Endodermal cell (in vitro differentiated cells): ENCODE measurements at places on chromosomes 6 and 20. TPM values are rescaled to one million over a fixed set of nuclear protein-coding genes. Genes with fewer than 3 reads are reported as not detected.

GRCh38 chr6:110491644-110492317 lies 15.4 kb upstream of the SLC22A16 start:
- H3K27me3 ChIP-seq, result no peaks in the 10 kb centered on the region
- no peaks in the 10 kb centered on the region for H3K36me3 ChIP-seq
- DNase-seq, result no peak
- no peak overlapping the region for H3K27ac ChIP-seq
- peak overlapping the region; percentile 31 for H3K4me3 ChIP-seq

DNA sequence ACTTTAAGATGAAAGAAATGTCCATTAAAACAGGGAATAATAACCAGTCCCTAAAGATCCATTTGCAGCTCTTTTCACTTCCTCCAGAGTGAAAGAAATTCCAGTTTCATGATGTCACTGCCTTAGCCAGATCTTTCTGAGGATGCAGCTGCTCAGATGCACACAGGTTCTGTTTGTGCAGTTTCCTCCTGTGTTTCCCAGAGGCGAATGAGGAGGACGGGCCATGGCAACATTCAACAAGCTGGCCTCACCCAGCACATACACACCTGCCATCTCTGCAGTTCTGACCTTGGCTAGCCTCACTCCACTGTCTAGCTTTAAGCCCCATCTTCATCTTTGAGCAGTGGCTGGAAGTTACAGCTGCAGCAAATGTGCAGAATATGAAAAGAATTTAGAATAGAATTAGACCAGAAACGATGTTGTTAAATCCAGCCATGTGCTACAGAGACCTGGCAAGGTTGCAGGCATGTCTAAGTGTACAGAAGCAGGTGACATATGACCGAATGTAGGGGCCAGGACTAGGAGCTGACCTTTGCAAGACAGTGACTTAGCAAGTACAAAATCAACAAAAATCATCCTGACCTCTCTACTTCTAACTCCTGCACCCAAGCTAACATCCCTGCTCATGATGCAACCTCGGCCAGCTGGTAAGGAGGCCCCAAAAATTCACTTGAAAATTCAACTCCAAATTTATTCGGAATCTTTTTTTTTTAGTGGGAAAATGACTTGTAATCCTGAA lies 35.0 kb downstream of the FAM50B start:
- no peaks in the 10 kb centered on the region for H3K27me3 ChIP-seq
- no peak overlapping the region for H3K27ac ChIP-seq
- no peak for DNase-seq
- H3K4me3 ChIP-seq, result no peak overlapping the region

DNA sequence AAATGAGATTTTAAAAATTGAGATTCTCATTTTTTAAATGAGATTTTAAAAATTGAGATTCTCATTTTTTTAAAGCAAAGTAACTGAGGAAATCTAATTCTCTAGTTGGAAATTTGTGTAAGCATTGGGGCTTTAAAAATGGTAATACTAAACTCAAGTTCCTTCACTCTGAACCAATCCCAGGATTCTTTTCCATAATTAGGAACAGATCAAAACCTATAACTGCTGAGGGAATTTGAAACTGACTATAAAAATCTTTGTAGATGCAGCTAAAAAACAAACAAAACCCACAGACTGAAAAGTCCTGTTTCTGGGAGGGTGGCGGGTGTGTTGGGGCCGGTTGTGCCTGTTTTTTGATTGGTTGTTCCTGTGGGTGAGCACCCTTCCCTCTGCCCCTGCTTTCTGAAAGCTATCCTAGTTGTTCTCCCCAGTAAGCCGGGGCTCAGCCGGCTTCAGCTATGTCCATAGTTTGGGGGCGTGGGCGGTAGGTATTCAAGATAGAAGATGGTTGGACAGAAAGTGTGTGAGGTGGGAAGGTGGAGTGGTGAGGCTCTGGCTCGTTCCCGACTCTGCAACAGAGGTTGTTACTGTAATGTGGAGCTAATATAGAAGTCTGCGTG lies 49.3 kb downstream of the GFRA4 start:
- no peaks in the 10 kb centered on the region for H3K4me1 ChIP-seq
- H3K27ac ChIP-seq, result no peak overlapping the region
- DNase-seq, result no peak

DNA sequence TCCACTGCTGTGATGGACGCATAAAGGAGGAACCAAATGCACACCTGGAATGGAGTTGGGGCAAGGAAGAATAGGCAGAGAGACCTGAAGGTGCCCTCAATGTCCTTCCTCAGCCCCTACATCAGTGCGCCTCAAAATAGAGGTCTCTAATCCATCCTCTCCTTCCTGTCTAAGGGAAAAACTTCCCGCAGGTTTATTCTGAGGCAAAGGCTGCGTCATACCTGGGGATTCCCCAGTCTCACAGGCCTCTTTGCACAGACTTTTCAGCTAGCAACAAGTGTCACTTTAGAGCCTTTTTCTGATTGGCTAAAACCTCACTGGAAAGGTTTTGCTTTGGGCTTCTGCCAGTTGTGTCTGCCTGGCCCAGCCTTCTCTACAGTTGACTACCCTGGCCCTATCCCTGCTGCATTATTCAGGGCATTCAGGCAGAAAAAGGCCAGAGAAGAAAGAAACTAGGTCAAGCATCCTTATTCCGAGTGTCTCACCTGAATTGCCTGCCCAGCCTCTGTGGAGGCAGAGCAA lies 1.8 kb upstream of the HLA-DQB1 start:
- H3K4me1 ChIP-seq, result no peaks in the 10 kb centered on the region
- no peaks in the 10 kb centered on the region for H3K27me3 ChIP-seq
- no peaks in the 10 kb centered on the region for H3K36me3 ChIP-seq
- DNase-seq, result peak; percentile 55
- no peak overlapping the region for H3K4me3 ChIP-seq

Gene IL17A
- not detected in 3 replicates for total RNA-seq

Gene WFDC2
- total RNA-seq, result 508 to 994 TPM (median 580 TPM) in 3 replicates

GRCh38 chr6:159754959-159755914 lies 6.6 kb upstream of the ACAT2 start:
- no peak for DNase-seq
- no peaks in the 10 kb centered on the region for H3K27me3 ChIP-seq
- H3K27ac ChIP-seq, result no peak overlapping the region
- peaks cover 8% of the 10 kb centered on the region for H3K4me1 ChIP-seq

GRCh38 chr6:140379919-140380318 lies 1005.5 kb upstream of the CITED2 start:
- no peaks in the 10 kb centered on the region for H3K36me3 ChIP-seq
- no peaks in the 10 kb centered on the region for H3K27me3 ChIP-seq
- no peak overlapping the region for H3K27ac ChIP-seq
- H3K4me3 ChIP-seq, result no peak overlapping the region
- no peak for DNase-seq
- H3K4me1 ChIP-seq, result no peaks in the 10 kb centered on the region

GRCh38 chr6:134517145-134517658 lies 199.3 kb upstream of the SGK1 start:
- no peaks in the 10 kb centered on the region for H3K4me1 ChIP-seq
- H3K27me3 ChIP-seq, result no peaks in the 10 kb centered on the region
- H3K36me3 ChIP-seq, result no peaks in the 10 kb centered on the region
- no peak overlapping the region for H3K27ac ChIP-seq
- no peak overlapping the region for H3K4me3 ChIP-seq
- peak; percentile 70 for DNase-seq

Gene CPXM1
- total RNA-seq, result 74.7 and 80.1 TPM in 2 replicates

- no peaks in the 10 kb centered on the region for H3K27me3 ChIP-seq
- DNase-seq, result no peak
- H3K4me3 ChIP-seq, result no peak overlapping the region
- no peak overlapping the region for H3K27ac ChIP-seq
- no peaks in the 10 kb centered on the region for H3K36me3 ChIP-seq
- peaks cover under 1% of the 10 kb centered on the region for H3K4me1 ChIP-seq
Observed at GRCh38 chr6:155528982-155529453, 73.4 kb upstream of the NOX3 start.

GRCh38 chr6:74256781-74257180 lies 560.8 kb downstream of the CD109 start:
- no peak overlapping the region for H3K27ac ChIP-seq
- DNase-seq, result no peak
- no peaks in the 10 kb centered on the region for H3K36me3 ChIP-seq
- no peak overlapping the region for H3K4me3 ChIP-seq
- H3K27me3 ChIP-seq, result no peaks in the 10 kb centered on the region

Gene JPH2
- total RNA-seq, result 1.0 to 1.9 TPM (median 1.0 TPM) in 3 replicates

DNA sequence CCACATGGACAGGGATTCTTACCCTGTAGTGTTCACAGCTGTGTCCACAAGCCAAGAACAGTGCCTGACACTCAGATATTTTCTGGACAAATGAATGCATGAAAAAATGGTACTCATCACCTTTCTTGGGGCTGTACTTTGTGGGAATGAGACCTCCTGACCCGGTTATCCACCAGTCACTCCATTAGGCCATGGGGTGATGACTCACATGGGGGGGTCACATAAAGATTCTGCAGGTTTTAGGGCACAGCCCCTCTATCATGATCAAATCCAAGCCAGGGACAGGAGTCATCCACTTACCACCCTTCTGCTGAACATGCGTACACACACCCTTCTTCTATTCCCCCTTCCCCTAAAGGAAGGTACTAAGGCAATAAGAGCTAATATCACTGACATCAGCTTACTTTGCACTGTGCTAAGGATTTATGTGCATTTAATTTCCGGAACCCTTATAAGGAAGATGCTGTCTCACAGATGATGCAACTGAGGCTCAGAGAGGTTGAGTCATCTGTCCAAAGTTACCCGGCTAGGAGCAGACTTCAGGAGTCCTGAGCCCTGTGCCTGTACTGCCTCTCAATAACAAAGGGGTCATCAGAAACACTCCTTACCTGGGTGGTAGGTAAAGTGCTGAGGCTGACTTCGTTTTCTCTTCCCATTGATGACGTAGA lies 107.8 kb downstream of the NFATC2 start:
- H3K36me3 ChIP-seq, result no peaks in the 10 kb centered on the region
- no peak overlapping the region for H3K27ac ChIP-seq
- no peak for DNase-seq
- H3K27me3 ChIP-seq, result no peaks in the 10 kb centered on the region

Gene SMIM8
- total RNA-seq, result 11.0 and 13.3 TPM in 2 replicates

Gene KCNS1
- total RNA-seq, result 0.18 to 0.34 TPM (median 0.28 TPM) in 3 replicates

DNA sequence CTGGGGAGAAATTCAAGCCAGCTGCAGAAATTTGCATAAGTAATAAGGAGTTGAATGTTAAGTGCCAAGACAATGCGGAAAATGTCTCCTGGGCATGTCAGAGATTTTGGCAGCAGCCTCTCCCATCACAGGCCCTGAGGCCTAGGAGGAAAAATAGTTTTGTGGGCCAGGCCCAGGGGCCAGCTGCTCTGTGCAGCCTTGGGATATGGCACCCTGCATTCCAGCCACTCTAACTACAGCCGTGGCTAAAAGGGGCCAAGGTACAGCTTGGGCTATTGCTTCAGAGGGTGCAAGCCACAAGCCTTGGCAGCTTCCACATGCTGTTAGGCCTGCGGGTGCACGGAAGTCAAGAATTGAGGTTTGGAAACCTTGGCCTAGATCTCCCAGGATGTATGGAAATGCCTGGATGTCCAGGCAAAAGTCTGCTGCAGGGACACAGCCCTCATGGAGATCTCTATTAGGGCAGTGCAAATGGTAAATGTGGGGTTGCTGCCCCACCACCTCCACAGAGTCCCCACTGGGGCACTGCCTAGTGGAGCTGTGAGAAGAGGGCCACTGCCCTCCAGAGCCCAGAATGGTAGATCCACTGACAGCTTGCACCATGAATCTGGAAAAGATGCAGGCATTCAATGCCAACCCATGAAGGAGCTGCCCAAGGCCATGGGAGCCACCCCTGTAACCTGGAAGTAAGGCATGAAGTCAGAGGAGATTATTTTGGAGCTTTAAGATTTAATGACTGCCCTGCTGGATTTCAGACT lies 126.5 kb downstream of the DTNBP1 start:
- peaks cover 10% of the 10 kb centered on the region for H3K36me3 ChIP-seq
- no peaks in the 10 kb centered on the region for H3K27me3 ChIP-seq
- peaks cover 29% of the 10 kb centered on the region for H3K4me1 ChIP-seq
- DNase-seq, result no peak
- H3K27ac ChIP-seq, result no peak overlapping the region

Gene SDCBP2
- total RNA-seq, result 0.99 and 1.5 TPM in 2 replicates

- no peaks in the 10 kb centered on the region for H3K36me3 ChIP-seq
- no peak overlapping the region for H3K4me3 ChIP-seq
- H3K27ac ChIP-seq, result no peak overlapping the region
- no peaks in the 10 kb centered on the region for H3K4me1 ChIP-seq
Observed at GRCh38 chr6:80268865-80269730, 162.6 kb downstream of the BCKDHB start.

DNA sequence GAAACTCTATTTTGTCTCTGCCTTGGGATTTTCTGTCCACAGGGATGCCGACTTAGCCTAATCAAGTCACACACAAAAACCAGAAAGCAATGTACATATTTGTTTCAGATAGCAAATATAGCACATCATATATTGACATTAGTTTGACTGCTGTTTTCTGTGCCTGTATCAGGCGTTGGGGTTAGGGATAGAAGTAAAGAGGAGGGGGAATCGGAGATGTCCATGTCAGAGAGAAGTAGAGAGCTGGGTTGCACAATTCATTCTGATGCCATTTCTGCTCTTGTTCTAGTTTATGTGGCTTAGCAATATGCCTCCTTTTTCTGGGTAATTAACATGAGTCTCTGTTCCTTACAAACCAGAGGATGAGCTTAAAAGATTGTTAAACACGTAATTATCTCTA lies 14.7 kb upstream of the IPCEF1 start:
- no peak overlapping the region for H3K4me3 ChIP-seq
- H3K27me3 ChIP-seq, result no peaks in the 10 kb centered on the region

Gene RIMS4
- 9.6 to 13.0 TPM (median 12.2 TPM) in 3 replicates for total RNA-seq

Gene TREM2
- not detected in 3 replicates for total RNA-seq

Gene CALHM6
- total RNA-seq, result 0.72 TPM in 1 of 2 replicates, not detected in the other

GRCh38 chr20:43981540-43981939 lies 66.9 kb downstream of the TOX2 start:
- H3K36me3 ChIP-seq, result no peaks in the 10 kb centered on the region
- H3K4me1 ChIP-seq, result no peaks in the 10 kb centered on the region
- H3K27ac ChIP-seq, result no peak overlapping the region
- no peaks in the 10 kb centered on the region for H3K27me3 ChIP-seq

Gene PEDS1
- total RNA-seq, result 26.3 and 28.0 TPM in 2 replicates

Gene OR12D2
- total RNA-seq, result not detected in 2 replicates

DNA sequence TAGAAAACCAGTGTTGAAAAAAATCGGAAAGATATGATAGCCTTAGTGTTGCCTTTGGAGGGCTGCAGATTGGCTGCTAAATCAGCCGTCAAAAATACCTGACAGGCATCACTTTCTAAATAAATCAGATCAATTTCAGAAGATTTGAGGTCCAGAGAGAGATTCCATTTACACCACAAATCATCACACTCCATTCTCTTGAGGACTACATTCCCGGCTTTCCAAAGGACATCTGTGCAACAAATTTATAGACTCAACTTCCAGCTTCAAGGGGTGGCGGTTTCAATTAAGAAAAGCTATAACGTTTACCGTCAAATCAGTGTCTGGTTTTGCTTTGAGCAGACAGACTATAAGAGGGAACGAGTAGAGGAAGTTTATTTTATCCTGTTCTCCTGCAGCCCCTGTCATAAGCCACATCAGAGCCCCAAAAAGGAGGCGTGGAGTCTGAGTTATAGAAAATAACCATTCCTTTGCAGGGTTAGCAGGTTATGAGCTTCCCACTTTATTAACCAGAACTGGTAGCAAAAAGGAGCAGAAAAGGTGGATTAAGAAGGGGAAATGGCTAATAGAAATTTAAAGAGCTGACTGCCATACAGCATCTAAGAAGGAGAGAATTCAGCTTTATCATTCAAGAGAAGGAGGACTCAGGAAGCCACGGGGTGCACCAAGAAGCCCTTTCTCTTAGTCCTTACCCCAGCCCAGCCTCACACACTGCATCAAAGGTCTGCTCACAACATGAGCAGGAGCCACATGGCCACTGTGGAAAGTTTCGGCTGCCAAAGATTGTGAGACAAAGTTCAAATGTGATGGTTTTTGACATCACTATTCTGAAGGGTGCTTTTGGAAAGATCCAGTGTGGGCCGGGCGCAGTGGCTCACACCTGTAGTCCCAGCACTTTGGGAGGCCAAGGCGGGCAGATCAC lies 12.9 kb upstream of the UQCC2 start:
- H3K4me1 ChIP-seq, result no peaks in the 10 kb centered on the region
- DNase-seq, result no peak
- H3K27me3 ChIP-seq, result no peaks in the 10 kb centered on the region
- H3K27ac ChIP-seq, result no peak overlapping the region
